Stimulated activated CD4-positive, alpha-beta T cell treated with anti-CD3 and anti-CD28 coated beads, Interleukin-2, amount 100 ng/mL, for 4 hours (primary cell): ENCODE measurements at places on chromosomes 16 and 17.

GRCh38 chr17:8462564-8462963 lies 26.9 kb downstream of the NDEL1 start:
- DNase-seq, result no peak

DNA sequence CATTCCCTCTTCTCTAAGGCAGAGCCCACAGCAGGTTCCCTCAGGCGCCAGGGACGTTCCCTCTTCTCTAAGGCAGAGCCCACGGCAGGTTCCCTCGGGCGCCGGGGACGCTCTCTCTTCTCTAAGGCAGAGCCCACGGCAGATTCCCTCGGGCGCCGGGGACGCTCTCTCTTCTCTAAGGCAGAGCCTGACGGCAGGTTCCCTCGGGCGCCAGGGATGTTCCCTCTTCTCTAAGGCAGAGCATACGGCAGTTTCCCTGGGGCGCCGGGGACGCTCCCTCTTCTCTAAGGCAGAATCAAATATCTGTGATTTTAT lies 24.3 kb downstream of the ACSF3 start:
- no peak for DNase-seq

DNA sequence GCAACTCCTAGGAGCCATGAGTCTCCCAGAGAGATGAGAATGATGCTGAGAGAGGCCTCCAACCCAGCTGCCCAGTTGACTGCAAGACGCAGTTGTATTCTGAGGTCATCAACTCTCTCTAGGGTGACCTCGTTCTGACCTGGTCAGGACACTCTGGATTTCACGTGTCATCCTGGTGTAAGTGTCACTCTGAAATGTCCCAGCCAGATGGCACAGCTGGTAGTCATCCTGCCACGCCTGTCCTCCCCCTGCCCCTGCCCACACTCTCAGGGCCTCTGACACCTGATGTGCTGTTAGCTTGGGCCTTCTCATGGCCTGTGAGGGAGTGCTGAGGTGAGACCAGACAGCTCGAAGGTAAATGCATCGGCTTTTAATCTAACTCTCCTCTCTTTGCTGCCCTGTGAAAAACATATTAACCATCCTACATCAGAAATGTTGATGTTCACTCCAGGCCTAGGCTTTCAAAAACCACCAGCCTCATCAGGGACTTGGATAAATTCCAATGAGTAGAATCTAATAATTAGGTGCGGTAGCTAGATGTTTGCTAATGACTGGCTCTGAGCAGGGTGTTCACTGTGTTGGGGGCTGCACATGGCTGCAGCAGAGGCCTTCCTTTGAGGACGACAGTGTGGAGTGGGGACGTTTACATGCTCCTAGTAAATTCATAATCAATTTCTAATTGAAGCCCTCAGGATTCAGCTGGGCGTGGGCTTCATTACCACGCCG lies 13.8 kb downstream of the MLYCD start:
- no peak for DNase-seq

DNA sequence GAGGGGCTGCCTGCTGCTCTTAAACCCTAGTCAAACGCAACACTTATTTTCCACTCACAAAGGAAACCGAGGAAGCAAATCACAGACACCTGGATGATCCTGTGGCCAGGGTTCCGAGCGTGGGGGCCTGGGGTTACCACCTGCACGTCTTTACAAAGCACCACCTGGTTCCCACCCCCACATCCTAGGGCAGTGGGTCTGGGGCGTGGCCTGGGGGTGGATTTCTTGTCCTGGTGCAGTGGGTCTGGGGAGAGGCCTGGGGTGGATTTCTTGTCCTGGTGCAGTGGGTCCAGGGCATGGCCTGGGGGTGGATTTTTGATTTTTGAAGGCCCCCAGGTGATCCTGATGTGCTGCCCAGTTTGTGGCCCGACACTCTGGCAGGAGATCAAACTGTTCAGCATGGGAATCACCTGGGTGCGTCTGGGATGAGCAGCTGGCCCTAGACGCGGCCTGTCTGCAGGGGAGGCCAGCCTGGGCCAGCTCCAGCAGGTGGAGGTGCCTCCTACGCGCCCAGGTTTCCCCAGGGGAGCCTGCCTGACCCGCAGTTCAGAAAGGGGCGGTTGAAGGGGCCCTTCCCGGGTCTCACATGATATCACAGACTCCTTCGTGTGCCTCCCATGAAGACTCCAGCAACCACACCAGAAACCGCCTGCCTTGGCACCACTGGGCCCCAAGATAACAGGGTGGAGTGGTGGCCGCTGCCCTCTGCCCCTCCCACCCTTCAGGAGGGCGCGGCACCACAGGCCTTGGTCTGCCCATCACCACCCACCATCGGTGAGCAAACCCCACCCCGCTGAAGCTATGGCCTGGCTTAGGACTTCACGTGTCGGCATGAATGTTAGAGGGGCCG lies 6.3 kb downstream of the HAGH start:
- no peak for DNase-seq

DNA sequence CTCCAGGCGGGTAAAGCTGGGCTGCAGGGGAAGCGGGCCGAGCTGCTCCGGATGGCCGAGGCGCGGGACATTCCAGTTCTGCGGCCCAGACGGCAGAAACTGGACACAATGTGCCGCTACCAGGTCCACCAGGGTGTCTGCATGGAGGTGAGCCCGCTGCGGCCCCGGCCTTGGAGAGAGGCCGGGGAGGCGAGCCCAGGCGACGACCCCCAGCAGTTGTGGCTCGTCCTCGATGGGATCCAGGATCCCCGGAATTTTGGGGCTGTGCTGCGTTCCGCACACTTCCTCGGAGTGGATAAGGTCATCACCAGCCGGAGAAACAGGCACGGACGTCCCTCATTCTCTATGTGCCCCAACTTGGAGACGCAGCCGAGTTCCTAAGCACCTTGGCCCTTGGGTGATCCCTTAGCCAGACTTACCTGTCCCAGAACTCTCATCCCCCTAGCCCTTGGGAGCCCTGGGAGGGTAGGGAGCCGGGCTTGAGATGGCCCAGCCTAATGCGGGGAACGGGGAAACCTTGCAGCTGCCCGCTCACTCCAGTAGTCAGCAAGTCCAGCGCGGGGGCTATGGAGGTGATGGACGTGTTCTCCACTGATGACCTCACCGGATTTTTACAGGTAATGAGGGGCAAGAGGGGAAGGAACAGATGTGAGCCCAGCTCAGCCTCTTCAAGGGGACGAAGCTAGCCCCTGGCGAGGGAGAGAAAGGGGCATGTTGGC lies 806 bp downstream of the MRM1 start:
- no peak for DNase-seq

GRCh38 chr17:12318571-12319266 lies 298.0 kb downstream of the MAP2K4 start:
- no peak for DNase-seq

DNA sequence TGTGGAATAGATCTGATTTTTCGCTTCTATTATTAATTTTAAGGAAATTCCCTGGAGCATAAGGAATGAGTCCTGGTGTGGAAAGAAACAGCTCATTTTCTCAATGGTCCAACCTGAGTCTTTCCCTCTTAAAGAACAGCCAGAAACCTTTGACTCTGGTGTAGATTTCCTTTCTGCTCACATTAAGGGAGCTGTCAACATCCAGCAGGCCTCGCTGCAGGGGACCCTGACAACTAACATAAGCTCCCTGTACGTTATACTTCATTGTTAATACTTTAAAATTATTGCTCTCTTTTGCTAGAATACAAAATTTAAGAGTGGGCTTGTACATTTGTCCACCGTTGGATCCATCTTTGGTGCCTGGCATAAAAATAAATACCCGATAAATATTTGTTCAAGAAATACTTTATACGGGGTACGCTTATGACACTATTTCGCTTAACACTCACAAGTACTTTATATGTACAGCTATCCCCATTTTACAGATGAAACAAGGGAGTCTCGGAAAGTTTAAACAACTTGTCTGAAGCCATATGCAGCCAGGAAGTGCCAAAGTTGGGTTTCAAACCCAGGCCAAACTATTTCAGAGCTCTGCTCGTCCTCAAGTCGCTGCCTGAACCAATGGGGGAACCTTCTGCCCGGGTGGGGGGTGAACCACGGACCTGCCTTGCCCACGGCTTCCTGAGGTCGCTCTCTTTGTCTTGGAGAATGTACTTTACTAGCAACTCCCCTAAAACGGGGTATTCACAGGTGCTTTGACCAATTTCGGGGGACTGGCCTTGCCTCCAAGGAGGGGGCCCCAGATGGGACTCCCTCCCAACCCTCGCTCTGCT lies 611 bp downstream of the SMARCE1 start:
- no peak for DNase-seq

- peak; percentile 31 for DNase-seq
Observed at GRCh38 chr17:76384987-76385891, 830 bp downstream of the SPHK1 start.

DNA sequence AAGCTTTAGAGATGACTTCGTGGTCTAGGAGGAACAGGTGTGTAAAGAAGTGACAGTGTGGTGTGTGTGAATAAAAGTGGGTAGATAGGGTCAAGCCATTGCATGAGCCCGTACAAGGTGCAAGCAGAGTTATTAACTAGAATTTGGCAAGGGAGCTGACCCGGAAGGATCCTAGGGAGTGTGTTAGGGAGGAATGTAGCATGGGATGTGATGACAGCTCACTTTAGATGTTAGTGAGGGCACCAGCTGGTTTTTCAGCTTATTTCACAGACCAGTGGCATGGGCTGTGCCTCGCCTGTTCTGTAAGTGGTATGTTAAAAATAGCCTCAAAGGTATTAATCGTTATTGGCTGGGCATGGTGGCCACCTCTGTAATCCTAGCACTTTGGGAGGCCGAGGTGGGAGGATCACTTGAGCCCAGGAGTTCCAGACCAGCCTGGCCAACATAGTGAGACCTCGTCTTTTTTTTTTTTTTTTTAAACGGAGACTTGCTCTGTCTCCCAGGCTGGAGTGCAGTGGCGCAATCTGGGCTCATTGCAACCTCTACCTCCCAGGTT lies 8.3 kb downstream of the ANKRD40CL start:
- no peak for DNase-seq

DNA sequence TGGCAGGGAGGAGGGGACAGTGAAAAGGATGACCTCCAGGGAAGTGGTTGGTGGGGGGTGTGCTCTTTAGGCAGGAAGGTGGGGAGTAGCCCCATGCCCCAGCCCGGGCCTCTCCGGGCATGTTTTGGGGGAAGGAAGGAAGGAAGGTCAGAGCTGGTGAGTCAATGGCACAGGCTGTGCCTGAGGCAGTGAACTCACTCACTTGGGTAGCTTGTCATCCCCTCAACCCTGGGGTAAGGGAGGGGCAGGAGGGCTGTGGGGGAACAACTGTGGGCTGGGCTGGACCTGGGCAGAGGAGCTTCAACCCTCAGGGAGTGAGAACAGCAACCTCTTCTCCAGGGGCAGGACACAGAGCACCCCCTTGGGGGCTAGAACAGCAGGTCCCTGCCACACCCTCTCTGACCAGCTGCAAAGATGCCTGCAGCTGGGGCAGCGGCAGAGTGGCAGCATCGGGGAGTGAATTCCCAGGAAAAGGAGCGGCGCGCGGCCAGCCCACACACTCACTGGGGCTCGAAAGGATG lies 6.3 kb downstream of the CSF3 start:
- DNase-seq, result no peak

DNA sequence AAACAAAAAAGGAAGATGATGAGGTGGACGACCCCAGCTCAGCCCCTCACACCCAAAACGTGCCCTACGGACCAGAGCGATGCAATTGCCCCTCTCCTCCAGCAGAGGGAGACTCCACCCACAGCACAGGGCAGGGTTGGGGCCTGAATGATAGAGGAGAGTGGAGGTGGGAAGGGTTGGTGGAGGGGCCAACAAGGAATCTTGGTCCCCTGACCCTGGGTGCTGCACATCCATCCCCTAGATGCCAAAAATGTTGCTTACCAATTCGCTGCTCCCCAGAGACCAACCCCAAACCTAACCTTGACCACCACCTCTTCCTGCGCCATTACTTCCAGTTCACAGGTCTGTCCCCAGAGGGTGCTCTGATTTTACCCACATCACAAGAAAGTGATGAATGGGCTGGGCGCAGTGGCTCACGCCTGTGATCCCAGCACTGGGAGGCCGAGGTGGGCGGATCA lies 12.9 kb downstream of the P2RX5 start:
- DNase-seq, result peak; percentile 40

DNA sequence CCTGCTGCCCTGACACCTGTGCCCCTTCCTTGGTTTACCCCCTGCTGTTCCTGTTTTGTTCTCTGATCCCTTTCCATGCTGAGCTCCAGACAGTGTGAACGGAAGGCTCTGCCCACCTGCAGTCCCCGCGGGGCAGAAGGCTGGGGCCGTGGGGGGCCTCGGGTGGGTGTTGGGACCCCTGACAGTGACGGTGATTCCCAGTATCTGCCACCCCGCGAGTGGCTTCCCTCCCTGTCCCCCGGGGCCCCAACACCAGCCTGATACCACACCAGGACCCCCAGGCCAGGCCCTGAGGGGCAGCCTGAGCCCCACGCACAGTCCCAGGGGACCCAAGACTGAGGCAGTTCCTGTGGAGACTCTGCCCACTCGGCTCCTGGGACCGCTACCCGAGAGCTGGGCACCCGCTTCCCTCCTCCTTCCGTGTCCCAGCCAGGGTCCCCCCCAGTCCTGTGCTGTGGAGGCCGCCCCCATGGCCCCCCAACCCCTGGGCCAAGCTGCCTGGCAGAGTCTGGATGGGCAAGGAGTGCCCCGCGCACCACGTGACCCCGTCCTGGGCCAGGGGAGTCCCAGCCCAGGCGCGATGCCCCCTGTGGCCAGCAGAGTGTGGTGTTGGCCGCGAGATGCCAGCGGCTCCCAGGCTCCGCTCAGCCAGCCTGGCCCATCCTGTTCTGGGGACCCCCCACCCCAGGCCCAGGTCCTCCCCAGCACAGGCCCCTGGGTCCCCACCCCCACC lies 10.0 kb upstream of the C1QTNF8 start:
- peak; percentile 21 for DNase-seq

DNA sequence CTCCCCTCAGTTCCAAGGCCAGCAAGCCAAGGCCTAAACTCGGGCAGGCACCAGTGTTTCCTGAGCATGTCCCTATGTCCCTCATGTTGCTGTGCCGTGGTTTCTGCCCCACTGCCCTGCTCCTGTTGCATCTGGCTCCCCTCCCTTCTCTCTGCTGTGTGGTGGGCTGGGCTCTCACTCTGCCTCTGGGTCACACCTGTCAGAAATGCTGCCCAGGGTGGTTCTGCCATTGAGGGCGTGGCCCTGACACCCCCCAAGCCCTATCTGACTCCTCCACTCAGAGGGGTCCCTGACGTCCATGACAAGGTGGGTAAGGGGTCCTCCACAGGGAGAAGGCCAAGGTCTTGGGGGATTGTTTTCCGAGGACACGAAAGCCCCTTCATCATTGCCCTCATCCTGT lies 9.2 kb upstream of the ITGA3 start:
- DNase-seq, result no peak

DNA sequence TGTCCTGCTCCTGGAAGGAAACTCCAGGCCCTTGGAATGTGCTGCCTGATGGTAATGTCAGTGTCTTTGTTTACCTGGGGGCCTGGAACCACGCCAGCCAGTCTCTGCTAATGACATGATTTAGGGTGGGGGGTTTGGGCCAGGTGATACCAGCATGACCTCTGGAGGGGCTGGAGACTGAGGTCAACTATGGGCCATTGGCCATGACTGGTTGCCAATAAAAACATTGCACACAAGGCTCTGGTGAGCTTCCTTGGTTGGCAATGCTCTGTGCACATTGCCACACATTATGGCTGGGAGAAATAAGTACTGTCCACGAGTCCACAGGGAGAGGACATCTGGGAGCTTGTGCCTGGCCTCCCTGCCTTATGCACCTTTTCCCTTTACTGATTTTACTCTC lies 52.5 kb downstream of the LITAF start:
- no peak for DNase-seq

- no peak for DNase-seq
Observed at GRCh38 chr16:22979038-22979437, 165.1 kb downstream of the HS3ST2 start.
